ENCODE measurements at places on chromosomes 1 and 21. TPM values are rescaled to one million over a fixed set of nuclear protein-coding genes. Genes with fewer than 3 reads are reported as not detected.

DNA sequence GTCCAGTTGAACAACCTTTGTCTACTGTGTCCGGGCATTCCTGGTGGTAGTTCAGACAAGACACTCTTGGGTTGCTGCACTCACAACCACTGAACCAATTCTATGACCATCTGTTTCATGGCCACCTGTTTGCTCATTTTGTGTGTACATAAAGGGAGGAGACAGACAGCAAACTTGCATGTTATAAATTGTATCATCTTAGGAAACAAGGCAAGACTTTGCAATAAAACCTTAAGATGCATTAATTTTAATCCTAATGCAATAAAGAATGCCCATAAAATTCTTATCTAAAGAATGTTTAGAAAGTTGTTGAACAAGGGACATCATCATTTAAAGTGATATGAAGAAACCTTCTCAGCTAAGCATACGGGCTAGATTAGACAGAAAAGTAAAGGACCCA lies 34.8 kb downstream of the ADAM30 start:
- DNase-seq = no peak

DNA sequence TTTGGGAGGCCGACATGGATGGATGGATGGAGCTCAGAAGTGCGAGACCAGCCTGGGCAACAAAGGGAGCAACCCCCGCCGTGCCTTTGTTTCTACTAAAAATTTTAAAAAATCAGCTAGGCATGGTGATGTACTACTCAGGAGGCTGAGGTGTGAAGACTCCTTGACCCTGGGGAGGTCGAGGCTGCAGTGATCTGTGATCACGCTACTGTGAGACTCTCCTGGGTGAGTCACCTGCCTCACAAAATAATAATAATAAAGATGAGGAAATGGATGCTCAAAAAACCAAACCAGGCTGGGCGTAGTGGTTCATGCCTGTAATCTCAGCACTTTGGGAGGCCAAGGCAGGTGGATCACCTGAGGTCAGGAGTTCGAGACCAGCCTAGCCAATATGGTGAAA lies 19.2 kb downstream of the DSTYK start:
- no peak for DNase-seq

DNA sequence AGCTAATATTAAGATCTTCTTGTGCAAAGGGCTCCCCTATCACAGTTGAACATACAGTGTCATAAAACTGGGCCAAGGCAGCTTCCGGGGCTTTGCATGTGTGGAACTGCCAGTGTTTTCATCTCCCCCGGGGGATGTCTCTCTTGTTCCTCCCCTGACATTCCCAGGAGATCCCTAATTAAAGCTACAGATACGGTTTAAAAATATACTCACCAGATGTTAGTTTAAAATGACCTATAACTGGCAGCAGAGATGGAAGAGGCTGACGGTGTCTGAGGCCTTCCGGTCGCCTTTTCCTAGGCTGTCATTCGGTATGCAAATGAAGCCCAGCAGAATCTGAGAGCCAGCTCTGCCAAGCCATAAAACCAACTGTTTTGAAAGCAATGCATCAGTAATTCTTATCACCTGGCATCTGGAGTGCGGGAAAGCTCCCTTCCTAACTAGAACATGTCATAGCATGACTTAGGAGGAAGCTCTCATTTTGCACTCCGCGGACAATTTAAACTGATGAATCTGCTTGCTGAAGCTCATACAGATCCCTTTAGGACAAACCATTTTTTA lies 436.5 kb upstream of the VAMP3 start:
- DNase-seq = no peak

The TMEM125 gene
- polyA plus RNA-seq = not detected

DNA sequence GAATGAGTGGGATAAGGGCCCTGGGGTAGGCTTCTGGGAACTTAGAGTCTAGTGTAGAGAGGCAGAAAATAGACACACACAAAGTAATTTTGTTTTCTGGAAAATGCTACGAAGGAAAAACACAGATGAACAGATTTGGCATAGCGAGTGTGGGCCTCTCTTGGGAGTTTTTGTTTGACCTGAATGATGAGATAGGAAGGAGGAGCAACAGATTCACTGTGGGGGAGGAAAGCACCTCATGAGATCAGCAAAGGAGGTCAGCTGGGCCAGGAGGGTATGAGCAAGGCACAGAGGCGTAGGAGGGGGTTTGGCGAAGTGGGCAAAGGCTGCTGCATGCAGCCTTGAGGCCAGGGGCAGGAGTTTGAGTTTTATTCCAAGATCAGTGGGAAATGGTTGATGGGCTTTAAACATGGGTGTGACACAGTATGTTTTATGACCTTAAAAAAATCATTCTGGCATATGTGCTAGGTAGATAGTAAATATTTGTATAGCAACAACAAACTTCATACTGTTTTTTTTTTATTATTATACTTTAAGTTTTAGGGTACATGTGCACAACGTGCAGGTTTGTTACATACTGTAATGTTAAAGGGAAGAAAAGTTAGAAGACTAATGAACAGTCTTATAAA lies 57.9 kb downstream of the FGGY start:
- DNase-seq = peak; percentile 44

GRCh38 chr1:202723708-202724107 lies 13.5 kb upstream of the SYT2 start:
- DNase-seq = no peak

DNA sequence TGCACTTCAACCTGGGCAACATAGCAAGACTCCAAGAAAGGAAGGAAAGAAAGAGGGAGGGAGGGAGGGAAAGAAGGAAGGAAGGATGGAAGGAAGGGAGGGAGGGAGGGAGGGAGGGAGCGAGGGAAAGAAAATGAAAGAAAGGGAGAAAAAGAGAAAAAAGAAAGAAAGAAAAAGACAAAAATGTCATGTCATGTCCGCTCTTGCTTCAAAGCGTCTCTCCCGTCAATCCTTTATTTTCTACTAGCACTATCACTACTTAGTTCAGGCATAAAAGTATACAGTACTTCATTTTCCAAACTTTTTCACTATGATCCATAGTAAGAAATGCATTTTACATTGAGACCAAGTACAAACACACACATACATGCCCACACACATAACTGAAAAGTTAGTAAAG lies 64.7 kb downstream of the SH3GLB1 start:
- no peak for DNase-seq

- DNase-seq = no peak
Measured at GRCh38 chr1:37994886-37995566, 5.2 kb upstream of the SF3A3 start.

DNA sequence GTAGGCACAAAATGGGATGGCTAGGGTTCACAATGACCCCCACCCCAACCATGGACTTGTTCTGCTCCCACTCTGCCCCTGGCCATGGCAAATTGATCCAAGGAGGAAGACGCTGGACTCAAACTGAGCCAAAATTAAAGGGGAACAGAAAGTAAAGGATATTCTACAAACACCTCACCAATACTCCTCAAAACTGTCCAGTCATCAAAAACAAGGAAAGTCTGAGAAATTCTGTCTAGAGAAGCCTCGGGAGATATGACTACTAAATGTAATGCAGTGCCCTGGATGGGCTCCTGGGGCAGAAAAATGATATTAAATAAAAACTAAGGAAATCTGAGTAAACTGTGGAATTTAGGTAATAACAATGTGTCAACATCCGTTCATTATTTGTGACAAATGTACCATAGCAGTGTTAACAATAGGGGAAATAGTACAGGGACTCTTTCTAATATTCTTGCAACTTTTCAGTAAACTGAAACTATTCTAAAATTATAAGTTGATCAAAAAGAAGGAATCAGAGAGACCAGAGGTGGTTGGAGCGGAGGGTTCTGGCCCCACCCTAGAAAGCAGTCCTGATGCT lies 45.0 kb downstream of the MIS18A start:
- no peak for DNase-seq

The SLAMF7 gene
- 0.71 TPM for polyA plus RNA-seq

The KIF17 gene
- polyA plus RNA-seq = 4.2 TPM

DNA sequence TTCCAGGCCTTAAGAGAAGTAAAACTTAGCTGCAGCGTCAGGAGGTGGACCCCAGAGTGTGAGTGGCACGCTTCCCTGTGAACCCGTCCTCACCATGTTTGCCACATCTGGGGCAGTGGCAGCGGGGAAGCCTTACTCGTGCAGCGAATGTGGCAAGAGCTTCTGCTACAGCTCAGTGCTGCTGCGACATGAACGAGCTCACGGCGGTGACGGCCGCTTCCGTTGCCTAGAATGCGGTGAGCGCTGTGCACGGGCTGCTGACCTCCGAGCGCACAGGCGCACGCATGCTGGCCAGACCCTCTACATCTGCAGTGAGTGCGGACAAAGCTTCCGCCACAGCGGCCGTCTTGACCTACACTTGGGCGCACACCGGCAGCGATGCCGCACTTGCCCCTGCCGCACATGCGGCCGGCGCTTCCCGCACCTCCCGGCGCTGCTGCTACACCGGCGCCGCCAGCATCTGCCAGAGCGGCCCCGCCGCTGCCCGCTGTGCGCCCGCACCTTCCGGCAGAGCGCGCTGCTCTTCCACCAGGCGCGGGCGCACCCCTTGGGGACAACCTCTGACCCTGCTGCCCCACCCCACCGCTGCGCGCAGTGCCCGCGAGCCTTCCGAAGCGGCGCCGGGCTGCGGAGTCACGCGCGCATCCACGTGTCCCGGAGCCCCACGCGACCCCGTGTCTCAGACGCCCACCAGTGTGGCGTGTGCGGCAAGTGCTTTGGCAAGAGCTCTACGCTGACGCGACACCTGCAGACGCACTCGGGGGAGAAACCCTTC lies 9.3 kb downstream of the ZNF672 start:
- no peak for DNase-seq

Data from hindlimb muscle (tissue), 1 donor.